ENCODE measurements at places on chromosomes 11 and 22.

GRCh38 chr11:95625164-95625900 lies 164.2 kb downstream of the FAM76B start:
- no peak for DNase-seq

DNA sequence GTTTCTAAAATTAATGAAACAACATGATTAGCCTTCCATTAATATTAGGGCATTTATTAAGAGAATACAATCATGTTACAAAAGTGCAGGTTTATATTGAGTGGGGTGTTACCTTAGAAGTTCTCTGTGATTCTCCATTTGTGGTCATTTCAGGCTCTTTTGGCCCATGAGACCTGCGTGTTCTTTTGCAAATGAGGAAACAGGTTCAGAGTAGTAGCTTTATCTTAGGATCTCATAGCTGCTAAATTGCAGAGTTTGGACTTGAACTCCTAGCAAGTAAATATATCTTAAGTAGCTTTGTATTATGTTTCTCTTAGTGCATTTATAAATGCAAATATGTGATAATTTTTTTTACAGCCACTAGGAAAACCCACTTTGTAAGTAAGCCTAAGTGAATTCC lies 18.3 kb downstream of the FAR1 start:
- DNase-seq: no peak

GRCh38 chr11:29352273-29352795 lies 664.5 kb downstream of the KCNA4 start:
- DNase-seq: no peak

DNA sequence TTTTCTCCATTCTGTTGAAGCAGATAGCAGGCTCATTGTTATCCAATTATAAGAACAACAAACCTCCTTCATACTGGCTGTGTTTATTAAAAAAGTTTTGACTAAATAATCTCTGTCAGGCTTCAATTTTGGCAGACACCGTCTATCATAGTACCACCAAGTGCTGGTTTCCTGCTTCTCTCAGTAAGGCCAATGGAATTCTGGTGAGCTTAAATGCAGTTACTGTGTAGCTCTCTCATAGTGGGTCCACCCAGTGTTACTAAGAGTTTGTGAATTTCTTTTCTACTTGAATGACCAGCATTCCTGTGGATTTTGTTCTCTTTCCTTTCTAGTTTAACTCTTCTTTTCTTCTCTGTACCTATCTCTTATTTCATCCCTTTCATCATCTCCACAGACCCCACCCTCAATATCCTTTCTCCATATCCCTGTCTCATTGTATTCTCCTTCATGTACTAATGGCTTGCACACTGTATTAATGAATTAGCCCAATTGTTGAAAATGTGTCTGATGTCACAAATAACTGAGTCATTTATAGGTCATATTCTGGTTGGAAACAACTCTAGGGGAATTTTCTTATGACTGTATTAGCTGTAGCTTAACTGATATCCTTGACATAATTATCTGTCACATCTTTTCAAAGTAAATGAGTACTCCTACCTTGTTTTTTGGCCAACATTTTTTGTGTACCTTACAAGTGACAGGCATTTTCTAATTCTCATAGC lies 372.1 kb downstream of the FAT3 start:
- no peak for DNase-seq

- no peak for DNase-seq
Measured at GRCh38 chr11:35951680-35952079, 7.8 kb downstream of the LDLRAD3 start.

- no peak for DNase-seq
Measured at GRCh38 chr11:33514079-33514925, 186.3 kb downstream of the C11orf91 start.

DNA sequence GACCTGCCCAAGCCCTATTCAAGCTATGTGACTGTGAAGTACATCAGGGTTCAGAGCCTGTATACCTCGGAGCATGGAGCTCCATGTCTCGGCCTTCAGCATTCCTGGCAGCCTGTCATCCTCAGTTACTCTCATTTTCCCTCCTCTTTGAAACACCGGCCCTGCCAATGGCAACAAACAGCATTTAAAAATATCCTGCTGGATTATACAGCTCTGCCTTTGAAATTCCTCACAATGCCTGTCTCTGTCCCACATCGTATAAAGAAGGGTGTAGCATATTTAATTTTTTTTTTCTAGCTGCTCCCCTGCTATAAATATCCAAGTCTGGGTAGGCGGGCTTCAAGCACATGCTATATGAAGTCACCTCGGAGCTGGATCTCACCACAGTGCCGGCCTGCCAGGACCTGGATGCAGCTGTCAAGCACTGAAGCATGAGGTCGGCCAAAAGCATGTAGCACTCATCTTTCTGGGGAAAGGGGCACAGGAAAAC lies 11.8 kb downstream of the ABTB2 start:
- no peak for DNase-seq

DNA sequence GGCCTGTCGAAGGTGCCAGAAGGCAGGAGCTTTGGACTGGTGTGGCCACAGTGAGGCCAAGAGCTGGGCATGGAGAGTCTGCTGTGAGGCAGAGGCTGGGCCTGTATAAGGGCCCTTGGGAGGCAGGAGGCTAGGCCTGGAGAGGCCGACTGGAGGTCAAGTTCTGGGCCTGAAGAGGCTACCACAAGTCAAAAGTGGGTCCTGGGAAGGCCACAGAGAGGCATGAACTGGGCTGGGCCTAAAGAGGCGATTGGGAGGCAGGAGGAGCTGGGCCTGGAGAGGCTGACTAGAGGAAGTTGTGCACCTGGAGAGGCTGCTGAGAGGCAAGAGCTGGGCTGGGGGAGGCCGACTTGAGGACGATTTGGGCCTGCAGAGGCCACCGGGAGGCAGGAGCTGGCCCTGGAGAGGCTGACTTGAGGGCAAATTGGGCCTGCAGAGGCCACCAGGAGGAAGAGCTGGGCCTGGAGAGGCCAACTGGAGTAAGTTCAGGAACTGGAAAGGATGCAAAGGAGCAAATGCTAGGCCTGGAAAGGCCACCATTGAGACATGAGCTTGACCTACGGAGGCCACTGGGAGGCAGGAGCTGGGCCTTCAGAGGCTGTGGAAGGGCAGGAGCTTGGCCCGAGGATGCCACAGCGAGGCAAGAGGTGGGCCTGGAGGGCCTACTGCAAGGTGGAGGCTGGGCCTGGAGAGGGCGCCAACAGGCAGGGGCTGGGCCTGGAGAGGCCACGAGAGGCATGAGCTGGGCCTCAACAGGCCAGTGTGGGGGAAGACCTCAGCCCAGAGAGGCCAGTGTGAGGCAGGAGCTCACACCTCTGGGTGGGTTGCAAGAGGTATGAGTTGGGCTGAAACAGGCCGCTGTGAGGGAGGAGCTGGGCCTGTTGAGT lies 39.8 kb downstream of the OR4C45 start:
- DNase-seq: no peak

DNA sequence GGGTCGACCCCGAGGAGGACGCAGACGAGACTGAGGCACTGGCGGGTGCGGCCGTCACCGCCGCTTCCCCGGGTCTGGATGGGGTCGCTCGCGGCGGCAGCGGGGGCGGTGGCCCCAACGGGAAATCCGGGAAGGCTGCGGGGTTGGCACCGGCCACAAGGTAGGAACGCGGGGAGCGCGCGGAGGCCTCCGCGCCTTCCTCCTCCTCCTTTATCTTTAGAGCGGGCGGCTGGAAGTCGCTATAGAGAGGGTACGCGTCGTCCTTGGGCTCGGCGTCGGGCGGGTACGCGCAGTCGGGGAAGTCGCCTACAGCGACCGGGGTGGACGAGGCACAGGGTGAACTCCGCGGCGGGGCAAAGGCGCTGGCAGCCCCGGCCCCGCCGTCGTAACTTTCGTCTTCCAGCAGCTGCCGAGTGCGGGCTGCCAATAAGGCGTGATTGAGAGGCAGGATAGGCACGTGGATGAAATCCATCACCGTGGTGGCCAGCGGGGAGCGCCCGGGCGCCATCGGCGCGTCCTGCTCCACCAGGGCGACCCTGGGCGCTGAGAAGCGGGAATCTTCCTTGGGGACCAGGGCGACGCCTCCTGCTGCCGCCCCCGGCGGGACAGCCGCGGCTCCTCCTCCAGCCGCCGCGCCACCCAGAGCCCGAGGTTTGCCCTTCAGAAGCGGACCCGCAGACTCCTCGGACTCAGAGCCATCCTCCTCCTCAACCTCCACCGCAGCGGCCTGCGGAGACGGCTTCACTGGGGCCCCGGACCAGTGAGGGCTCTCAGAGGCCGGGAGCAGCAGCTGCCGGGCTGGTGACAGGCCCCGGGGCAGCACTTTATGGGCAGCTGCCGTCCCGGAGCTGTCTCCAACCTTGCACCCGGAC lies 1.7 kb downstream of the PGR start:
- DNase-seq: no peak

DNA sequence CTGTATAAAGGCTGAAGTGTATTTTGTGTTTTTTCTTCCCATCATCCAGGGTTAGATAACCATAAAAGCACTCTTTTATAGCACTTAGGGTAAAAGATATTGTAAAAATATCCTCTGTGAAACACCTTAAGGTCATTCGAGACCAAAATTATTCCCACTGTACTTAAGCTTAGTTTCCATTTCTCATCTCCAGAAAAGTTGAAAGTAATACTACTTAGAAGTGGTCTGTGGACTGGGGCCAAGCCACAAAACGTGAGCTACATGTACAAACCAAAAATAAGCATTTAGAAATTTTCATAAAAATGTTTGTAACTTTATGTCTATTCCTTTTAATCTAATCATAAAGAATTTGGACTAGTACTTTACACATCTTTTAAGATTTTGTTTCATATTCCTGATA lies 142.0 kb upstream of the NTM start:
- DNase-seq: no peak

DNA sequence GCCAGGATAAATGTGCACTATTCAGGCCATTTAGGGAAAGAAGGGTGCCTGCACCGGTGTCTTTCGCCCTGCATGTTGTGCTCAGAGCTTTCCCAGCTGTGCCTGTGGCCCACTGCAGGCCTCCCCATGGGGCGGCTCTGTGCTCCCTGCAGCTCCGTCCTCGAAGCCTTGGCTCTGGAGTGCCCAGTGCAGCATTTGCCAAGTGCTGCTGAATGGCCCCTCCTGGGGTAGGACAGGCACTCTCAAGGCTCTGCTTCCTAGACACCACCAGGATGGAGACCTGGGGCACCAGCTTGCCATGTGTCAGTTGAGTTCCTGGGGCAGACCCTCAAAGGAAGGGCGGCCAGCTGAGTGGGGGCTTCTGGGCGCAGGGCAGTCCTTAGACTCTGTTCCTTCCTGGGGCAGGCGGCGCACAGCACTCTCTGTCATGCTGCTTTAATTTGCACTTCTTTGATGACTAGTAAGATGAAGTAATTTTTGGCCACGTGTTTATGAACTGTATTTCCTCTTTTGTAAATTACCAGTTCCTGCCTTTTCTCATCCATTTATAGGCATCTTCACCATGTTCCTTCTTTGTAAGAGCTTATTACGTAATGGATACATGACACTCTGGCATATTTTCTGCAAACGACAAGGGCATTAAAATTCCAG lies 32.1 kb upstream of the GNB1L start:
- DNase-seq: peak; percentile 85

- no peak for DNase-seq
Measured at GRCh38 chr22:27752771-27753170, 48.8 kb downstream of the MN1 start.

DNA sequence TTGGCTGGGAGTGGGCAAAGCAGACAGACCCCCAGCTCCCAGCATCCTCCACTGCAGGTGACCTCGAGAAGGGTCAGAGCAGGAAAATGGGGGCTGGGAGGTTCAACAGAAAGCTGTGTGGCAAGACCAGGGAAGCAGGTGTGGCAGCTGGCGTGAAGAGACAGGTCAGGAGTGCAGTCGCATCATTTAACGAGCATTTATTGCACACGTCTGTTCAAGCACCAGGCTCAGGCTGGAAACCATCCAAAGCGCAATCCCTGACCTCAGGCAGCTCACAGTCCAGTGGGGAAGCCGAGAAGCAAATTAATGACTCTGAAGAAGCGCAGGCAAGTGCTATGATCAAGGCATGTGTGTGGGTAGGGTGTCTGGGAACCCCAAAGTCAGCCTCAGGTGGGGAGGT lies 7.4 kb downstream of the SLC25A45 start:
- no peak for DNase-seq

- no peak for DNase-seq
Measured at GRCh38 chr22:44479662-44480061, 18.4 kb downstream of the RTL6 start.

GRCh38 chr11:118774032-118774431 lies 16.9 kb downstream of the DDX6 start:
- no peak for DNase-seq

DNA sequence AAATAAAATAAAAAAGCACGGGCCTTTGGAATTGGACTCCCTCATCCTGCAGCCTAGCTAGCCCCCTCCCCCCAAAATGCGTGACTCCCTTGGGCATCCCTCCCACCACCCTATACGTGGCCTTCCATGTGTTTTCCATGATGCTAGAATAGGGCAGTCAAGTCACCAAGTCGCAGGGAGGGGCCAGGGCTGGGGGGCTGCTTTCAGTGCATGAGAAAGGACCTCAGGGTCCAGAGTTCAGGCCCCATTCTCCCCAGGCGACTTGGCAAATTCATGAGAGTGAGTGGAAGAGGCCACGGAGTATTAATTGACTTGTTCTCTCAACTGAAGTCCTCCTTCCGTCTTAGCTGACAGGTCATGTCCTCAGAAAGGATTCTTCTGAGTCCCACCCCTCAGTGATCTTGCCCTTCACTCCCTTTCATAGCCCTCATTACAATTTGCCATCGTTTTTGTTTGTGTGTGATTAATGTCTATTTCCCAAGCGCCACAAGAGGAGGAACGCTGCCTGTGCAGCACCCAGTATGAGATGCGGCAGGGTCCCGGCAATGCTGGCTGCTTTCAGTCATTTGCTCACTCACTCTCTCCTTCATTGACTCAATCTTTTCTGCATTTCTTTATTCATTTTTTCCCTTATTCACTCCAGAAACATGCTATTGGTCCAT lies 17.4 kb downstream of the LRRC32 start:
- DNase-seq: no peak

- no peak for DNase-seq
Measured at GRCh38 chr11:76361776-76362175, 19.2 kb downstream of the THAP12 start.

DNA sequence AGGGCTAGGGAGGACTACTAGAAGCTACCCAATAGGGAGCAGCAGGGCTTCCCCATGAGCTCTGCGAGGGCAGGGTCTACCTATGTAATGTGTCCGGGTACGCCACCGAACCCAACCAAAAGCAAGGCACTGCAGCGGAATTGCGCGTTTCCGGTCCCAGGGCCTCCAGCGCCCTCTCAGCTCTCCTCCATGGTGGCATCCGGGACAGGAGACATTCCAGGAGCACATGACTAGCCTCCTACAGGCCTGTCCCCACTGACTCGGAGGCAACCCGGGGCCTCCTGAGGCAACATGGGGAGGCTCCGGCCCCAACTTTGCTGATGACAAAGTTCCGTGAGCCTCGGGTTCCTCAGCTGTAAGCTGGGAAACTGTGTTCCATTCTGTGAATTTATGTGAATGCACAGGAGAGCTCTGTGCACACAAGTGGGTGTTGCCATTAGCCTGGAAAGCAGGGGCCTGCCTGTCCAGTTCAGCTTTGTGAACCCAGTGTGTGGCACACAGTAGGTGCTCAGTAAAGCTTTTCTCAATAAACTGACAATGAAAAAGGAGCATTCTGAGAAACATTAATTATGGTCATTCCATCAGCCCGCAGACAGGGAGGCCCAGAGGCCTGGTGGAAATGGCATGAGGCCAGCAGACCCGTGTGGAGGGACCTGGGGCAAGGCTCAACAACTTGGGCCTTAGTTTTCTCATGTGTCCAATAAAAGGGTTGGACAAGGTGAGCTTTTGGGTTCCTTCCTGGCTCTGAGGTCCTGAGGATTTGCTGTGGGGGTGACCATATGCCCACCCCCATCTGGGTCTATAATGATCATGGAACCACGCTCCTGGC lies 50.3 kb downstream of the CHRDL2 start:
- DNase-seq: no peak

Data from SIG-M5 (cell line).